ENCODE measurements at places on chromosomes 7 and 10.
A peak's percentile ranks its signal among the peaks of the same experiment; 100 is the strongest.

- no peak for DNase-seq
Measured at GRCh38 chr7:43461349-43462024, 121.4 kb upstream of the STK17A start.

- peak; percentile 86 for DNase-seq
Measured at GRCh38 chr7:43925984-43926797, at the start of gene UBE2D4. Gene UBE2D4, plus strand, starts transcription at chr7:43926436. Its CDS starts 97 bp downstream, at chr7:43926533.

DNA sequence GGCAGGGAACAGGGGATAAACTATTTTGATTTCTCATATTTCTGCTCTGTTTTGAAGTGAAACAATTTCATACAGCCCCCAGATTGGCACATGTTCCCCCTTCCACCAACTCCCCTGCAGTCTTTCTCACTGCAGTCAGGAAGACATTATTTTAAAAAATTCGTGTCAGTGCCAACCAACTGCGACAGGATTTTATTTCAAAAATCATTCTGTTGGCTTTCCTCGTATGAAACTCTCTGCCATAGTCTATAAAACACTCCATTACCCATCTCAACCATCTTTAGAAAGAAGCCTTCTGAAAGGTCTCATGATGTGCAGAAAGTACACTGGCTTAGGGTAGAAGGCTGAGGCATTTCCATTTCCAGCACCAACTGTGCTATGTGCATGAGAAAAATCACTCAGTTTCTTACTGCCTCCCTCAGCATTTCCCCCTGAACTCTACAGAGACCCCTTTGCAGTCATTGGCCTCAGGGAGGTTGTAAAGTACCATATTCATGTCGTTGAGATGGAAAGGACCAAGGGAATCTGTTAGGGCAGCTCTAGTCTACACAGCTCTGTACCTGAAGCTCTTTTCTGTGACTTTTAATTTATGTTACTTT lies 46.9 kb downstream of the STEAP1B start:
- no peak for DNase-seq

DNA sequence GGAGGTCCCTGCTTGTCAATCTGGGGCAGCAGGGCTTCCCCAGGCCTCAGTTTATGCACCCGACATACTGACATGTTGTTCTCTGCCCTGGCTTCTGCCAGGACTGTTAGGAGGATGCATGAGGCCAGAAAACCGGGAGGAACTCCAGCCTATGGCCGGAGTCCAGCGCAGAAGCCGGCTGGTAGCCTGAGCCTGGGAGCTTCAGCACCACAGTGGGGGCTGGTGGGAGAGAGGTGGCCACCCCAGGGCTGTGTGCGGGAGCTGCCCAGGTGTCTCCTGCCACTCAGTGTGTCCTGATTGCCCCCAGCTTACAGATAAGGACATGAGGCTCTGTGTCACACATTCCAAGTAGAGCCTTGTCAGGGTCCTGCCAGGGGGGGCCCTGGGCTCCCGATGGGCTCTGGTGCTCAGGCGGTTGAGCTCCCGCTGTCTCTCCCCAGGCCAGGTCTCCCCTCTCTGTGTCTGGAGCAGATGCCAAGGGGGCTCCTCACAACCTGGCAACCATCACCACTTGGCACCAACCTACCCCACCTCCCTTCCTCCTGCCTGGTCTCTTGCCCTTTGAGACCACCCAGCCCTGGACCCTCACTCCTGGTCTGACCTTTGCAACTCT lies 32.3 kb downstream of the PPIF start:
- no peak for DNase-seq

GRCh38 chr10:48744587-48744986 lies 59.9 kb downstream of the WDFY4 start:
- DNase-seq = no peak

- DNase-seq = no peak
Measured at GRCh38 chr7:45039106-45039505, 39.1 kb downstream of the CCM2 start.

DNA sequence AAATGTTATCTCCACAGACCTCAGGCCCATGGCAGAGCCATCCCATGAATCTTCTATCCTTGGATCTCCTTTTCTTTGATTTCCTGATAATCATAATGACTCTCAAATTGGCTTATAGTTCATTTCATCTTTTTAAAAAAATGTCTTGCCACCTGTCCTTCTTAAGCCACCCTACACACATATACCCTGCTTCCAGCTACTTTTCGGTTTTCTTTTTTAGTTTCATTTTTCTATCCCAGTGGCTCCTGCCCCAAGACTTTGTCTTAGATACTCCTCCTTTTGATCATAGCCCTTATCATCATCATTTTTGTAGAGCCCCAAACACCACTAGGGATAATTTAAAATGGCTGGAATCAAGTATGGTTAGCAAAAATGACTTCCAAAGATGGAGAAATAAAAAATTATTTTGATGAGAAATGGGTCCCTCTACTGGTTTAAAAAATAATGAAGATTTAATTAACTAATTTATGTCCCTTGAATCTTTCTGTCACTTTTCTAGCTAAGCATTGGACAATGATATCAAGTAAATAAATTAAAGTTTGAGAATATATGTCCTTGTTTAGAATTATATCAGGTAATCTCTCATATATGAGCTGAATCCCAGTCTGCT lies 277.3 kb upstream of the SEMA3D start:
- no peak for DNase-seq

DNA sequence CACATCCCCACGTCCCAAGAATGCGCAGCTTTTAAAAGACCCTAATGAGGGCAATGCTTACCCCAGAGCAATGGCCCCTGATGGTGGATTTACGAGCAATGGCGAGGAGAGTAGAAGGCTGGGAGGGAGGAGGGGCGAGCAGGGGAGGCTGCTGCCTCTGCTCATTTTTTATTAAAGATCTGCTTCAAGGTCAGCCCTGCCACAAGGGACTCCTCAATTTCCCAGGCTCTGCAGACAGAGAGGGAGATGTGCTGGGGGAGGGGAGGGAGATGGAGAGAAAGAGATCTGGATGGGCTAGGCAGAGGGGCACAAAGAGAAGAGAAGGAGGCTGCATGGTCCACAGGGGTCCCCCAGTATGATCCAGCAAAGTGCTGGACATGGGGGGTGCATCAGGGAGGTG lies 7.8 kb upstream of the SRRM3 start:
- no peak for DNase-seq

DNA sequence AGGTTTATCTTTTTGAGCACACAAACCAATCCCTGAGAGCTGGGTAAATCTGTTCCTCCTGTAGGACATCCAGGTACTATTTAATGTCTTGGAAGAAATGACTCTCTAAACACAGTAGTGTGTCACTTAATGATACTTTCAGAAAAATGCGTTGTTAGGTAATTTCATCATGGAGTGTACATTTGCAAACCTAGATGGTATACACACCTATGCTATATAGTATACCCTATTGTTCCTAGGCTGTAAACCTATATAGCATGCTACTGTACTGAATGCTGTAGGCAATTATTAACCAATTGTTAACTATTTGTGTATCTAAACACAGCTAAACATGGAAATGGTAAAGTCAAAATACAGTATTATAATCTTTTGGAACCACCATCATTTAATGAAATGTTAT lies 10.1 kb downstream of the RUFY2 start:
- no peak for DNase-seq

Data from CD4-positive, alpha-beta T cell treated with Interleukin-1 beta for 1 hour (primary cell).